Muscle of arm (tissue), 14 donors: ENCODE measurements at places on chromosomes 13 and 19.

GRCh38 chr13:110183910-110184309, 123.0 kb downstream of the COL4A1 start:
- no peak for DNase-seq

DNA sequence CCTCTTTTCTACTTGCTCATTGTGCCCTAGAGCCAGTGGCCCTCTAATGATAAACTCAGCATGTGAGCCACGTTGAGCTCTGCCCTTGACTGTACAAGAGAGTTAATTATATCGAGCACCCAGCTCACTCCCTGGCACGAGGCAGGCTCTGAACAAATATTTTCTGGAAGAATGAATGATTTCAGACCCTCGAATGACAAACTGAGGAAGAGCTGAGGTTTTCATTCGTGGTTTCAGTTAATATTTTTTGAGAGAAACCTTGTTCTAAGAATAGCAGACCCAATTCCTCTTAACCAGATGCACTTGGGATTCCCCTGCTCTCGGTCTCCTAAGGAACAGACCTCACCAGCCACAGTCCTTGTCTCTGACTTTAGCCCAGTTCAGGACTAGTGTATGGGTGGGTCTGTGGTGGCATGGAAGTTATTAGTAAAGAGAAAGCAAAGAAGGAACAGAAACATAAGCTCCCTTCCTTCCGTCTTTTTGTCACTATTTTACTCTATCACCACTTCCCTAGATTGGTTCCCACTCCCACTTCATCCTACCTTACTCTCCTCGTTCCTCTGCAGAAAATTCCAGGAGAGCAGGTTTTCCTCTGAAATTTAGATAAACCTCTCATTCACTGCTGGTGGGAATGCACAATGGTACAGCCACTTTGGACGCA, 22.1 kb upstream of the WDFY2 start:
- no peak for DNase-seq

DNA sequence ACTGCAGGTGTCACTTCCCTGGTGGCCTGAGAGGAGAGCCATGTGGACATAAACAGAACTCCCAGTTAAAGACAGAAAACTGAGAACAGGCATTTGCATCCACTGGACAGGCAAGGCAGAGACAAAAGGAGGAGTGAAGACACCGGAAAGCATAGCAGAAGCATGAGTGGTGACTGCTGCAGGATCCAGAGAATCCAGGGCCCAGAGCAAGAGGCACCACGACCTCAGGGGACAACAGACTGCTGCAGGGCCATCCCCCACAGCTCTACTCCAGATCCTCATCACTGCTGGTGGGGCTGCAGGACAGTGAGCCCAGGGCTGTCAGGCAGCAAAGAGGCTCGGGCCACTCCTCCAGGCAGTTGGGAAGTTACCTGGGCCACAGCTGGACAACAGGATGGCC, 14.5 kb upstream of the ISYNA1 start:
- DNase-seq = no peak

GRCh38 chr13:75224053-75224742, 257.8 kb downstream of the TBC1D4 start:
- peak; percentile 84 for DNase-seq

GRCh38 chr19:47241919-47242577, 11.0 kb upstream of the BBC3 start:
- DNase-seq = no peak

- no peak for DNase-seq
Observed at GRCh38 chr19:38812841-38813320, at the start of gene LGALS4. LGALS4 (minus strand) TSS chr19:38812945; CDS start chr19:38812886, 59 bp downstream.

- DNase-seq = no peak
Observed at GRCh38 chr13:88051746-88052482, 380.7 kb downstream of the SLITRK5 start.

- no peak for DNase-seq
Observed at GRCh38 chr19:38506375-38506722, 72.9 kb downstream of the RYR1 start.

DNA sequence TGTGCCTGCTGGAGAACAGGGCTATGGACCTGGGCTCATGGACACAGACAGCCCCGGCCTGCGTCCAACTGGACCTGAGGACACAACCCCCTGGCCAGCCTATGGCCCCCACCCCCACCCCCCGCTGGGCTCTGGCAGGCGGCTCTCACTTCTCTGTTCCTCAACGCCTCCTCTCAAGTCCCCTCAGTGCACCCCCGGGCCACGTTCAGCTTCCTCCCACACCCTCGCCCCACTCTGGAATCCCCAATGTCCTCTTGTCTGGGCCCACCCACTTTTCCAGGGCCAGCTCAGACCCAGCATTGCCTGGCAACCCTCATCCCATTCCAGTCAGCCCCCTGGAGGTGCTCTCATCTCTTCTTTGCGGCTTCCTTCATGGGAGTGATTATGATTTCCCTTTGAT, 130.2 kb upstream of the SPACA7 start:
- DNase-seq = no peak

GRCh38 chr19:18961767-18962620, 21.0 kb upstream of the HOMER3 start:
- no peak for DNase-seq
